Posterior cingulate gyrus (tissue), 11 donors: ENCODE measurements at places on chromosomes 7 and 10.

DNA sequence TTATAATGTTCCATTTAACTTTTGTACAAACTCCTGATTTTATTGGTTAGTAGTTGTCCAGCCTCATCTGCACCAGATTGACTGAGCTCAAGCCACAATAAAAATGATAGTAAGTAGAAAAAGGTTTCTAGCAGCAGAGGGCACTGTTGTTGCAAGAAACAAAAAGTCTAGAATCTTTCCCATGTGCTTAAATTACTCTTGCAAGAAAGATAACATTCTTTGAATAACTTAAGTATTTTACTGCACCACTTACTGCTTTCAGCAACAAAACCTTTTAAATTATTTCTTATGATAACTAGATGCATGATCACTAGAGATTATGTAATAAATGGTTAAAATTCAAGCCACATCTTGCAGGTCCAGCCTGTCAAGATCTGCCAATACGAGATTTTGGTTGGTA is 27.0 kb downstream of the LMOD2 start:
- DNase-seq: no peak

- DNase-seq: no peak
Measured at GRCh38 chr7:130756316-130756715, 22.3 kb upstream of the KLF14 start.

GRCh38 chr10:15361131-15361530 is 10.0 kb downstream of the FAM171A1 start:
- DNase-seq: no peak

DNA sequence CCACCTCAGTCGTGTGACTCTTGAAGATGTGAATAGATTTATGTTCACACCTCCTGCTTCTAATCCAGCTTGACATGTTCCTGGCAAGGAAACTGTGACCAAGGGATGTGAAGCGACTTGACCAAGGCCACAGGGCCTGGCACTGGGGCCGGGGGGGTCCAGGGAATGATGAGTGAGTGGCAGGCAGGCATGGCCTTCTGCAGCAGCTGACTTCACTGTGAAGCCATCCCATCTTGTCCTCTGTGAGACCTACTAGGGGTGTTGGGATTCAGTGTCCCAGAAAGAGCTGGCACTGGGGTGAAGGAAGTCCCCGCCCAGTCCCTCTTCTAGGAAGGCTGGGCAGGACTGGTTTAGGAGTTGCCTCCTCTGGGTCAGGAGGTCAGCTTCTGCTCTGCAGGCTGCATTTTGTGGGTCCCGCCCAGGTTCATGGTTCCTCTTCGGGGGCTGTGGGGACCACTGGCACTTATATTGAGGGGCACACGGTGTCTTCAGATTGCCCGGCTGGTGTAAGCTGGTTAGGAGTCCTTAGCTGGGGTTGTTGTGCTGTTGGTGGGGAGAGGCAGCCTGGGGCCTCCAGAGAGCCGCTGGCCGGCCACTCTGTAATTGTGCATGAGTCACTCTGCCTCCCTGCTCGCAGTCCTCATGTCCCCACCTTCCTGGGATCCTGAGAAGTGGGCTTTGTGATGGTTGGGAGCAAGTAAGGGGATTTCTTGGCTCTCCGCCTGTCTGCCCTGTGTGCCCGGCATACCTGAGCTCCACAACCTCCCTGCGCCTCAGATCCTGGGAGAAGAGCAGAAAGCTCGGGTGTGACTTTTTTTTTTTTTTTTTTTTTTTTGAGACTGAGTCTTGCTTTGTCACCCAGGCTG is 11.0 kb downstream of the ZMIZ1 start:
- DNase-seq: no peak

- DNase-seq: no peak
Measured at GRCh38 chr10:50653142-50653541, 29.4 kb upstream of the SGMS1 start.

GRCh38 chr7:137904833-137905232 is 58.1 kb upstream of the DGKI start:
- DNase-seq: no peak

DNA sequence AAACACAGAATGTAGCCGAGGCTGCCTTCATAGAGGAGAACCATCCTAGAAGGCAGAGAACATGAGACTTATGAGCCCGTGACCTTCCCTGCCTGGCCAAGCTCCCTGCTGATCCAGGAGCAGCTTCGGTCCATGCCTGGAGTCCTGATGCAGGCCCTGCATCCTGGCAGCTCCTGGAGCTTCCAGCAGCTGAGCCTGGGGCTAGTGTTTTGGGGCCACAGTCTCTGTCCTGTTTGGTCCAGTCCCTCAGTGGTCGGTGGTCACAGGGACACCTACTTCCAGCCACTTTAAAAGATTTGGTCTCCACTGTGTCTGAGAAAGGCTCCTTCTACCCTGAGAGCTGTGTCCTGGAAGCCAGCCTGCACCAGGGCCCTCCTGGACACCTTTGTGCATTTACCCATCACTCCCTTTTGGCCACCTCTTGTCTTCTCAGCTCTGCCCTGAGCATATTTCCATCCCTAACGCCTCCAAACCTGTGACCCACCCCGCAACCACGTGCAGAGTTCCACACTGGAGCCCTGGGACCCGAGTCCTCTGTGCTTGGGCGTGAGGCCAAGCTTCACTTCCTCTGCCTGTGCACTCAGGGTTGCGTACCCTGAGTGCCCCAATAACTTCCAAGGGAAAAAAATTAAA is 315.2 kb upstream of the ZNF32 start:
- DNase-seq: no peak

DNA sequence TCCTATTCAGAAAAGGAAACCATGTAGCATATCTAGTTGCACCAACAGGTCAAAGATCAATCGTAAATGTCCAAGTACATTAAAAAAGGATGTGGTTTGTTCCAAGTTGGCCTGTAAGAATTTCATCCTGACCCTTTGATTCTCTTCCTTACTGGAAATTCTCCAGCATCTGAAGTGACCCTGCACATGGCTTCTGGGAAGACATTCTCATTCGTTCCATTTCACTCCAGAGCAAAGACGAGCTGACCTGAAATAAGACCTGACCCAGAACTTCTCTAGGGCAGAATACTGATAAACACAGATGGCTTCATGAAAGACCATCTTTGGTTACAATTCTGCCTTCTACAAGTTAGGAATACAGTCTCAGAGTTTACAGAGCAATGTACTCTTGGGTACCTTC is 39.8 kb downstream of the ASB4 start:
- DNase-seq: no peak

GRCh38 chr7:405489-406211 is 114.0 kb downstream of the PDGFA start:
- DNase-seq: no peak

GRCh38 chr10:129398711-129399141 is 68.3 kb upstream of the MGMT start:
- DNase-seq: no peak

GRCh38 chr7:111987115-111987826 is 218.9 kb downstream of the DOCK4 start:
- no peak for DNase-seq

DNA sequence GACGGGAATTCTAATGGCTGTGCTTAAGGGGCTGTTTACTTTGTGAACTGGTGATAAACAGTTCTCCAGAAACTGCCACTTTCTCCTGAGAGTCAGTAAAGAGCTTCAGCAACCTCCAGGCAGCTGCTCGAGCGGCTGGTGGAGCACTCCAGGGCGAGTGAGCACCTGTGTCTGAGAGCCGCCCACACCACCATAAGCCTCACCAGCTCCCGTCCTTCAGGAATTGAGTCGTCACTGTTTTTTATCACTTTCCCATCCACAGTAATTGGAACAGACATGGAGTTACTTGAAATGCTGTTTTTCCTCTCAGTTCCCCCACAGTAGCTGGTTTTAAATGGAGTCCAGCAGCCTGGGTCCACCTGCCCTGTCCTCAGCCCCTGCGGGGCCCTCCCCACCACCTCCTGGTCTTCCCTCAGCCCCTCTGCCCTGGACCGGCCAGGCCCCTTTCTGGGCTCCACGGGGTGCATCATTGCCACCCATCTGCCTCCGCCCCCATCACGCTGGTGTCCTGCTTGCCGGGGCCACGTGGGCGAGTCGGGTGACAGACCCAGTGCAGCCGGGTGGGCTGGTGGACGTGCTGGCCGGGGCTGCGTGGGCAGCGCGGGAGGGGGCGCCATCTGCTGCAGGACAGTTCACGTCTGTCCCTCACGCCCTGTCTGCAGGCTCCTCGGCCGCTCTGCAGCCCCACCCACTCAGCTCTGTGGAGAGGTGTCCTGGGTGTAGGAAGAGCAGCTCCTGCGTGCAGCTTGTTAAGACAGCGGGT is 56.0 kb downstream of the NKX6-2 start:
- DNase-seq: no peak

- DNase-seq: no peak
Measured at GRCh38 chr7:115635876-115636275, 394.7 kb downstream of the TFEC start.

DNA sequence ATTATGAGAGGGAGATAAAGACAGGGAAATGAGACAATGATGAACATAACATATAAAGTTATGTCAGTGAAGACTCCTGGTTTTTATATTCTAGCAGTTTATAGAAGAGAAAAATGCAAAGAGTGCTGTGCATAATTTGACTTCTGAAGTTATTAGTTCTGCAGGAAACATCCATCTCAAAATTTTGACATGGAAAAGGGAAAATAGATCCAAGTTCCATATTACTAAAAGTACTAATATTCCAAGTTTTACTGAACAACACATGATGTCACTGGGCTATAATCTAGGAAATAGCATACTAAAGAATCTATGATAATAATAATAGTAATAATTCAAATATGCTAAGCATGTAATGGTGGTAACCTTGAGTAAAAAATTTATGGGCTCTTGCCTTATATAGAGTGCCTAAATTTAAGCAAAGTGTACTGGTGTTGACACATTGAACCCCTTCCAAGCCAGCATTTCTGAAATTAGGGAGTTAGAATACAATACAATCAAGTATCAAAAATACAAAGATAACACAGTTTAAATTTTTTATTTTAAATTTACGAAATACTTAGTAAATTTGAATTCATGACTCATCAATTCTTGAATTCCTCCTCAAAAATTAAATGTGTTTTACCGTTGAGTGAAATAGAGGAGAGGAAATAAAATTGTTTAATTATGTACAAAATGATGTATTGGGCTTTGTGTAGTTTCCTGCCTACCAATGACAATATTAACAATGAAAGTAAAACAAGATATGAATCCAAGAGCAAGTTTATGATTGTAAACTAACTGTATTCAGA is 102.8 kb upstream of the KCND2 start:
- no peak for DNase-seq

DNA sequence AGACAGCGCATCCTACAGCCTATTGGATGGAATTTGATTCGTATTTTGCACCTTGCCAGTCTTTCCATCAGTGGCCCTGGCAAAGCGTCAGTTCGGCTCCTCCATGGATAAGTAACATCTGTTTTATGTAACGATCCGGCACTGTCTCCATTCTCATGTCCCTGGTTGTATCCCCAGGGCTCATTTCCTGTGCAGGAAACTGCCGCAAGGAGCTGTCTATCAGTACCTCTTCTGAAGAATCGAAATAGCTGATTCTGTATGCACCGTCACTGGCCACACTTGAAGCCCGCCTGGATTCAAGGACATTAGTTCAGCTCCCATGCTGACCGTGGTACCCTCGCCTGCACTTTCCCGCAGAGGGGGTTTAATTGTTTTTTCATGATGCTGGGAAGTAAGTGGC is 53.1 kb upstream of the NPS start:
- no peak for DNase-seq

- DNase-seq: no peak
Measured at GRCh38 chr7:85529201-85529600, 342.3 kb upstream of the SEMA3D start.

DNA sequence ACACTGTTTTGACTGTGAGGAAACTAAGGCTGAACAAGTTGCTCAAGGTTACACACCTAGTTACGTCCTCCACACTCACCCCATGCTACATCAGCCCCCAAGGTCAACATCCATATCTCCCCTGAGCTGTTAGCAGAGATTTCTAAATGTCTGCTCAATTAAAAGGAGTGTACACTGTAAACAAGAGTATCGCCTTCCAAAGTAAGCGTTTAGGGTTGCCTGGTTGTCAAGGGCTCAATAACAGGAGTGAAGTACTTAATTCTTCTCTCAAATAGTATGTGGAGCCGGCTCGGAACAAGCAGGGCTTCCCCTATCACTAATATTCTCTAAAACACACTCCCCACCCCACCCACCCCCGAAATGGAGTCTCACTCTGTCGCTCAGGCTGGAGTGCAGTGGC is 412.8 kb upstream of the GALNT17 start:
- no peak for DNase-seq

DNA sequence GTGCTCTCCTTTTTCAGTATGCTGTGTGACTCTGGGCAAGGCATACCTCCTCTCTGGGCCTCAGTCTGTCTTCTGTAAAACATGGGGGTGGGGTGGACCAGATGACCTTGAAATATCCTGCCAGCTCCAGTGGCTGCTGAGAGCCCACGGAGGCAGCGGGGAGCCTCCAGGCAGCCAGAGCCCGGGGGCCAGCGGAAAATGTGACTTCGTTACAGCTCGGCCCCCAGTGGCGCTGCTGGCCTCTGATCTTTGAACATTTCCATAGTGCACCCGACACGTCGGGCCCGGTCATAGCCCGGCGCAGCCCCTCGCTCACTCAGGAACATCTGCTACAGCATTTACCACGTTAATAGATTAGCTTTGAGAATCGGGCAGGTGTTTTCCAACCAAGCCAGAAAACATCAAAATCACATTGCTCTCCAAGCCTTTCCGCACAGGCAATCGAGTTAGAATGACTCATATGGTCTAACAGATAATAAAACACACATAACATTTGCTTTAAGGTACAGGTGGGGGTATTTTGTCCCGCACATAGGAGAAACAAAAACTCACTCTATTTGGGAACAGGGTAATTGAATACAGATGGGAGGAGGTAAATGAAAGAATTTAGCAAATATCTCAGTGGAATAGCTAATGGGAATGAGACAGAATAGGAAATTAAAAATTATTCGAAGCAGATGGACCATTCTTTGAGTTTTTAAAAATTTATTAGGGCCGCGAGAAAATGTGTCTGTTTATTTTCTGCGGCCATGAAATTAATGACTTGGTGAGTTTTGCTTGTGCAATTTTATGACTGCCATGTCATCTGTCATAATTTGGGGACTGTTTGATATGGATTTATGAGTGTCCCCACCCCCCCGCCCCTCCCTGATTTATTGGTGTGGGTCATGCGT is 26.3 kb upstream of the COMTD1 start:
- no peak for DNase-seq

GRCh38 chr10:6162589-6163356 is 40.0 kb upstream of the PFKFB3 start:
- DNase-seq: no peak
